ENCODE measurements at places on chromosomes 16 and 17. TPM values are rescaled to one million over a fixed set of nuclear protein-coding genes. Genes with fewer than 3 reads are reported as not detected.
A peak's percentile ranks its signal among the peaks of the same experiment; 100 is the strongest.

QPRT gene
- polyA plus RNA-seq = 148 TPM

C16orf82 gene
- polyA plus RNA-seq = not detected

FMNL1 gene
- 5.7 TPM for polyA plus RNA-seq

GLTPD2 gene
- polyA plus RNA-seq = 4.1 TPM

KRTAP9-8 gene
- not detected for polyA plus RNA-seq

PLD6 gene
- 4.5 TPM for polyA plus RNA-seq

DNA sequence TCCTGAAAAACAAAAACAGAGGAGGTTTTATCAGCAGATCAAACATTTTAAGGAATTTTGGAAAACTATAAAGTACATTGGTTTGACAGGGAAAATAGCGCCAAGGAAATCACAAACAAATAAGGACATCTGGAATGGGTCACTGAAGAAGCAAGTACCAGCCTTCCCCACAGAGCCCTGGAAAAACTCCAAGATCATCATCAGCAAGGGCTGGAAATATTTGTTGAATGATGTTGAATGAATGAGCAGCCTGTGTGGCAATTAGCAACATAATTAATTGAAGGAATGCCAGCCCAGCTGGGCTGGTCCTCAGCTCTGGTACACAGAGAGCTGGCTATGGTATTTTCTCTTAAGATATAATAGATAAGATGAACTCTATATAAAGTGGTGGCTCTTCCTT is 290.4 kb downstream of the HS3ST3A1 start:
- no peak for DNase-seq

DNA sequence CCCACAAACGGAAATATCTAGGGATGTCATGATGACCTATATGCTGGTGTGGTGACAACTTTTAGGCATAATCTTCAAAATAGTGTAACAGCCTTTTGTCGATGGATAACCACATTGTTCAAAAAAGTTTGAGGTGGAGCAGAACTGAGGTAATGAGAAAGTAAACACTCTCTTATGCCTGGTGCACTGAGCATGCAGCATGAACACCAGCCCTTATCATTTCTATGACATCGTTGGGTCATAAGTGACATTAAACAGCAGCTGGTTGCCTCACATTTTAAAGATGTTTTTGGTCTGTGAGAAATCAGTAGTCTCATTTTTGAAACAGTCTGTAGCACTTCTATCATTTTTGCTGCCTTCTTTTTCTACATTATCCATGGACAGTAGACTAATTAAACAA is 1.8 kb downstream of the KRT23 start:
- no peak for DNase-seq

GRCh38 chr16:15037003-15037402 is 18.9 kb downstream of the NTAN1 start:
- no peak for DNase-seq

DNA sequence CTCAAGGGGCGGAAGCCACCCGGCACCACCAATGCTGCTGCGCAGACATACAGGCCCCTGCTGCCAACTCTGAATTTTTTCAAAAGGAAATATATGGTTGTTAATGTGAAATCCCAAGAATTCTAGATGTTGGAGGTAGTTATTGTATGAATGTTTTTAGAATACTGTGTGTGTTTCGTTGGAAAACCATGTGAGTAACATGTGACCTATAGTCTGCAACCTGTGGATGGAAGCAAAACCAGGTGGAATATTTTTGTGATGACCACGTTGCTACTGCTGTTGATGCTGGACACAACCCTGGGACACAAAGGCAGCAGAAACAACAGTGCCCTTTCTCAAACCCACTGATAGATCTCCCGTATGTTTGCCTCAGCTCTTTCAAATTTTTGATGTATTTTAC is 376.3 kb upstream of the SALL1 start:
- DNase-seq = no peak

- no peak for DNase-seq
Measured at GRCh38 chr17:80612997-80613731, 68.5 kb downstream of the RPTOR start.

DNA sequence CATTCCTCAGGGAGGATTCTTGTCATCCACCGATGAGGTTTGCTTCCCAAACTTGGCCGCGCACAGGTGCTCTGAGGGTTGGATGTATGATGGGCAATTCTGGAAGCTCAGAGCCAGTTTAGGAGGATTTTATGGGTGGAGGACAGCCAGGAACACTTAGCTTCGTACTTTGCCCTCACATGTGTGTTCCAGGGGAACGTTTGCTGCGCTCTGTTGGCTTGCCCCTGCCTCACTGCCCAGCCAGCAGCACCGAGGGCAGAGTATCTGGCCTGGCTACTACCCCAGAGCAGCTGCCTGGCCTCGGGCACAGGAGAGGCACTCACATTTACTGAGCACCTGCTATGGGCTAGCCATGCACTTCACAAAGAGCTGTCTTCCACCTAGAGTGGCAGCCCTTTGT is 14.1 kb downstream of the SEZ6 start:
- no peak for DNase-seq

- DNase-seq = peak; percentile 85
Measured at GRCh38 chr16:58336332-58337089, 41.7 kb upstream of the PRSS54 start.

GRCh38 chr16:57030346-57030902 is 41.1 kb downstream of the NLRC5 start:
- DNase-seq = no peak

- DNase-seq = no peak
Measured at GRCh38 chr16:28823291-28823872, 583 bp downstream of the ATXN2L start.

- DNase-seq = no peak
Measured at GRCh38 chr16:82295290-82296201, 125.5 kb upstream of the MPHOSPH6 start.

- DNase-seq = no peak
Measured at GRCh38 chr16:73289232-73289631, 241.3 kb upstream of the ZFHX3 start.

GRCh38 chr16:63568164-63568563 is 1531.9 kb upstream of the CDH8 start:
- no peak for DNase-seq

- DNase-seq = no peak
Measured at GRCh38 chr17:2110436-2110835, 55.5 kb downstream of the HIC1 start.

GRCh38 chr17:31388770-31389656 is 2.5 kb upstream of the RAB11FIP4 start:
- no peak for DNase-seq

Measured in left kidney (tissue), 8 donors.